SK-N-SH (cell line): ENCODE measurements at places on chromosomes 11 and 22. TPM values are rescaled to one million over a fixed set of nuclear protein-coding genes. Genes with fewer than 3 reads are reported as not detected.

- DNase-seq, result no peak
These were observed 35.5 kb downstream of the MSANTD4 start for GRCh38 chr11:105986554-105986953.

DNA sequence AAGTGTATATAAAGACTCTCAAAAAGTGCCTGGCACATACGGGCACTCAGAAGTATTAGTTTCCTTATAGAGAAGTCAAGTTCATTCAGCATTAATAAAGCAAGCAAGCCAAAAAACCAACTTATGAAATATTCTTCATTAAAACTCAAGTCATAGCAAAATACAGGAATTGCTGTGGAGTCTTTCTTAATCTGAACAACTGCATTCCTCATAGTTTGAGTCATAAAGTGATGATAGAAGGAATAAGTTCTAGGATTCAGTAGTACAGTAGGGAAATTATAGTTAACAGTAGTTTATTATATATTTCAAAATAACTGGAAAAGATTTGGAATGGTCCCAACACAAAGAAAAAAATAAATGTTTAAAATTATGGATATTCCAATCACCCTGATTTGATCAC, 200.3 kb downstream of the C11orf91 start:
- no peak for DNase-seq

- no peak for DNase-seq
These were observed 38.1 kb upstream of the ST14 start for GRCh38 chr11:130121445-130121978.

The OR52N4 gene
- 0.10 TPM in 1 of 2 replicates, not detected in the other for polyA plus RNA-seq

GRCh38 chr11:8948886-8949285, 6.1 kb upstream of the ASCL3 start:
- no peak for DNase-seq

GRCh38 chr22:37166675-37167066, 17.0 kb upstream of the IL2RB start:
- peak; percentile 93 for DNase-seq

GRCh38 chr11:125429174-125429707, 66.8 kb downstream of the FEZ1 start:
- DNase-seq, result peak; percentile 74

The RASSF10 gene
- polyA plus RNA-seq, result not detected in 2 replicates

DNA sequence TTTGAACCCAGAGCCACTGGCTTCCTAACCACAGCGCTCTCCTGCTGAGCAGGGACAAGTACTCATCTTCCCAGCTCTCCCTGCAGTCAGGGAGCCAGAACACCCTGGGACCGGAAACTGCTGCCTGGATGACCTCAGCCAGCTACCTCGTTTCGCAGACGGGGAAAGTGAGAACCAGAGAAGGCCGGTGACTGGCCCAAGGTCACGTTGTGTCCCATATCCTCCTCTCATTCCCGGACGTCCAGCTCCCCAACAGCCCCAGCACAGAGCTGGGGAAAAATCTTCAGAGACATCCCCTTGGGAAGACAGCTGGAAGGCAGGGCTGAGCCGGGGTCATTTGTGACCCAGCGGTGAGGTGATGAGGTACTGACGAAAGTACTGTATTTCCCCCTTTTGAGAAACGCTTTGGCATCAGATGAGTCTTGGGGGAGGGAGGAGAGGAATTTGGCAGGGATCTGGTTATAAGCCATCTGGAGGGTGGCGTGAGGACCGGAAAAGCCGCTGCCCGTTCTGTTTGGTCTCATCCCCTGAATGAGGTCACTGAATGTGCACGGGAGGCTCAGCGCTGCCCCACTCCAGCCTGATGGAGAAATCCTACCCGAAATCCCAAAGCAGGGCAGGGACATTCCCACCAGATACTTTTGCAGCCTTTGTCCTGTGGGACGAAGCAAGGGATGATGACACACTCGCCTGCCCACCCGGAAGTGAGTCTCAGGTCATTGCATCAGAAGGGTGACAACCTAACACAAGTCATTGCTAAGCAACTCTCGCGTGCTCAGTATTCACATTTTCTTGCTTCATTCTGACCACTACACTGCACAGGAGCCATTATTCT, 41.1 kb downstream of the LIF start:
- DNase-seq, result peak; percentile 48

DNA sequence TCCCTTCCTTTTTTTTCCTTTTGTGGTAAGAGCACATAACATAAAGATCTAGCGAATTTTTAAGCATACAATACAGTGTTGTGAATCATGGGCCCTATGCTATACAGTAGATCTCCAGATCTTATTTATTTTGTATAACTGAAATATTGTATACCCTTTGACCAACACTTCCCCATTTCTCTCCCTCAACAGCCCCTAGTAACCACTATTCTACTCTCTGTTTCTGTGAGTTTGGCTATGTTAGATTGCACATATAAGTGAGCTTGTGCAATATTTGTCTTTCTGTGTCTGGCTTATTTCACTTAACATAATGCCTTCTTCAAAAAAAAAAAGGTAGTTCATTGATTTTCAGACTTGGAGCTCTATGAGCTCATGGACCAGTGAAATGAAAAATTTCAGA, 180.5 kb downstream of the C11orf91 start:
- DNase-seq, result no peak

- no peak for DNase-seq
These were observed 671.9 kb downstream of the NTM start for GRCh38 chr11:132042296-132042695.

DNA sequence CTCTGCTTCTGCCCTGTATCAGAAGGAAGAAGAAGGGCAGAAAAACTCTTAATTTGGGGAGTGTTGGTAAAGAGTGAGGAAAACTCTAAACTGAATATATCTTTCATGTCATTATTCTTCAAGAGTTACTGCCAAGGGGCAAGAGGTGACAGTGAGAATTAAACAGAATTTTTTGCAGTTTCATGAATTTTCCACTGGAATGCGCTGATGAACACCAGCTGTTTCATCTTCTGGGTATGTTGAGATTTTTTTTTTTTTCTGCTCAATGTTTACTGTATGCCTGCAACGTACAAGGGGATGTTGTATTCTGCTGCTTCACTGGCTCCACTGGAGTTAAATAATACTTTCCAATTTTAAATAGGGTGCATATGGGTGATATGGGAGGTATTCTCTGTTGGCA, 117.8 kb downstream of the FAM76B start:
- DNase-seq, result no peak

DNA sequence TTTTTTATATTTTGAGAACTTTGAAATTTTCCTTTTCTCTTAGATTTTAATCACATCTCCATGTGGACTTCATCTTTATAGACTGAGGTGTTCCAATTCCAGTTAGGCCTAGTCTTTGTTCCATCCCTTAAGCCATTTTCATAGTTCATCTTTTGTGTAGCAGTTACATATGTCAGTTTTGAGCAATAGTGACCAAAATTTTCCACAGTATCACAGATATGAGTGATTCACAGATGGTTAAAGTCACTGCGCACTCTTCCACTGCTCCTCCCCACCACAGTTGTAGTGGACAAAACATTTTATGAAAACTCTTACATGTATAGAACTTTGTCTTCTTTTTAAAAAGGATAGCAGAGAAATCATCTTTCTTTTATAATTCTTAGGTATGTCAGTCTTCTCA, 42.8 kb downstream of the YAP1 start:
- no peak for DNase-seq

- no peak for DNase-seq
These were observed 30.1 kb downstream of the SWAP70 start for GRCh38 chr11:9693801-9694553.

GRCh38 chr22:20464096-20464614, 26.5 kb upstream of the SCARF2 start:
- DNase-seq, result no peak

DNA sequence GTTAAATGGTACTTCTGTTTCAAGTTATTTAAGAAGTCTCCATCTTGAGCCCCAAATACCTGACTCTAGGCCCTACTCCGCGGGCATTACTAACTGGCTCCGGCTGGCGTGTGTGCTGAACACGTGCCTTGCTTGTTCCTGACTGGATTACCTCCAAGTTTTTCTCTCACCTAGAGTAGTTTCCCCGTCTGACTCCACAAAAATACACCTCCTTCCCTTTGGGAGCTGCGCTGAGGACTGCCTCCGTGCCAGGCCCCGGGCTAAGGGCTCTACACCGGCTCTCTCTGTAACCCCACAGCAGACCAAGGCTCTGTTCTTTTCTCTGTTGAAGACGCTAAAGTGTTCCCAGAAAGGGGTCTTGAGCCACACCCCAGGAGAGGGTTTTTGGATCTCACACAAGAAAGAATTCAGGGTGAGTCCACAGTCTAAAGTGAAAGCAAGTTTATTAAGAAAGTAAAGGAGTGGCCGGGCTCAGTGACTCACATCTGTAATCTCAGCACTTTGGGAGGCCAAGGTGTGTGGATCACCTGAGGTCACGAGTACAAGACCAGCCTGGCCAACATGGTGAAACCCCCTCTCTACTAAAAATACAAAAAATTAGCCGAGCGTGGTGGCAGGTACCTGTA, 61.8 kb downstream of the ANO1 start:
- DNase-seq, result no peak

The TRIM48 gene
- polyA plus RNA-seq, result not detected in 2 replicates

The CCDC15 gene
- 0.69 and 0.91 TPM in 2 replicates for polyA plus RNA-seq

The OR8J3 gene
- not detected in 2 replicates for polyA plus RNA-seq

GRCh38 chr11:100752371-100753171, 65.5 kb downstream of the ARHGAP42 start:
- DNase-seq, result no peak

The LRRC74B gene
- 0.02 and 0.03 TPM in 2 replicates for polyA plus RNA-seq

The GPR83 gene
- 0.02 TPM in 2 replicates for polyA plus RNA-seq

DNA sequence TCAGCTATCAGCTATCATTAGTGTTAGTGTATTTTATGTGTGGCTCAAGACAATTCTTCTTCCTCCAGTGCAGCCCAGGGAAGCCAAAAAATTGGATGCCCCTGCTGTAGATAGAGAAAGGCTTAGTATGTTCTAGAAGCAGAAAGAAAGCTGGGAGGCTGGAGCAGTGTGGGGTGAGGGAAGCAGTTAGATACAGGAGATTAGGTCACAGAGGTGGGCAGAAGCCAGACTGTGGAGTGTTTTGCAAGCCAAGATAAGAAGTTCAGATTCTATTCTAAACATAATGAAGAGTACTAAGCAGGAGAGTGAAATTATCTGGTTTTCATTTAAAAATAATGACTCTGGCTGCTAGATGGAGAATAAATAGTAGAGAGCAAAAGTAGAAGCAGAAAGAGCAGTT, 381.7 kb downstream of the DCDC1 start:
- no peak for DNase-seq

DNA sequence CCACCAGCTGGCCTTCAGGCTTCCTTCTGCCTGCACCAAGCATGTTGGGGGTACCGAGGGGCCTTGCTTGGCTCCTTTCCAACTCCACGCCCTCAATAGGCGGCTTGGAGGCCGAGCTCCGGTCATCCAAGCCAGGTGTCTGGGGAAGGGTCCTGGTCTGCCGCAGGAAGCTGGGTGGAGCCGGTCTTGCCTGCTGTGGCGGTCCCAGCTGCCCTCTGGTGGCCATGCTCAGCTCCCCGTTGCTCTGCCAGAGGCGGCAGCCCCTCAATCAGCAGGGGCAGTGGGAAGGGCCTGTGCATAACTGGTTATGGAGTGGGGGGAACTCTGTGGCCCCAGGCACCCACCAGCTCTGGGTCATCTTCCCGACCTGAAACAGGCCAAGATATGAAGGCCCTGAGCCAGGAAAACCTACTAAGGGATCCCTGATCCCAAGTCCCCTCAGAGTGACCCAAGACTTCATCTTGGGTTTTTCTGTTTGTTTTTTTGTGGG, 3.2 kb downstream of the ARVCF start:
- DNase-seq, result peak; percentile 86

The VSTM5 gene
- 0.12 and 0.19 TPM in 2 replicates for polyA plus RNA-seq

DNA sequence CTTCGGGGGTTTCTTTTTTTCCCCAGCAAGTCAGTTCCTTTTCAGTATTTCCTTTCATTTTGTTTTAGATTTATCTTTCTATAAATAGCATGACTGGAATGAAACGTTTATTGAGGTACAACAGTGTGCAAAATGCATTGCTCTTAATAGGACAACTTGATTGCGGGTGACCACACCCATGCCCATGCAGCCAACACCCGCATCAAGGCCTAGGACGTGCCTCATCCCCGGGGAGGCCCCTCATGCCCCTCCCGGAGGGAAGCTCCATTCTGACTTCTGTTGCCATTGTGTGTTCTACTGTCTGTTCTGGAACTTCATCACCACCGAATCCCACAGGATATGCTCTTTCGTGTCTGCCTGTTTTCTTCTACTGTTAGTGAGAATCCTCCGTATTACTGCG, 82.2 kb downstream of the RPS6KA4 start:
- no peak for DNase-seq

GRCh38 chr22:35349368-35349703, 31.6 kb upstream of the HMOX1 start:
- DNase-seq, result no peak

- DNase-seq, result no peak
These were observed 349.7 kb upstream of the MPPED2 start for GRCh38 chr11:30935861-30936260.

DNA sequence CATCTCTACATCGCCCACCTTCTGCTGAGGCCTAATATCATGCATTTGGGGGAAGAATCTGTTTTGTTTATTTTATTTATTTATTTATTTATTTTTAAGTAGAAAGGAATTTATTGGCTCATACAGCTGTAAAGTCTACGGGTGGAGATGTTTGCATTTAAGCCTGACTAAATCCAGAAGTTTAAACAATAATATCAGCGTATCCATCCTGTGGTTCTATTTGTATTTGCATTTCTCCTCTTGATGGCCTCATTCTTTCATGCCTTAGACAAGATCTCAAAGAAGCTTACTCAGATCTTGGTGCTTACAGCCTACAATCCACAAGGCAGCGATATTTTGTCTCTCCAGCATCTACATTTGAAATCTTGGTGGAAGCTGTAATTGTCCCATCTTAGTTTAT, 67.1 kb upstream of the CARD18 start:
- no peak for DNase-seq

DNA sequence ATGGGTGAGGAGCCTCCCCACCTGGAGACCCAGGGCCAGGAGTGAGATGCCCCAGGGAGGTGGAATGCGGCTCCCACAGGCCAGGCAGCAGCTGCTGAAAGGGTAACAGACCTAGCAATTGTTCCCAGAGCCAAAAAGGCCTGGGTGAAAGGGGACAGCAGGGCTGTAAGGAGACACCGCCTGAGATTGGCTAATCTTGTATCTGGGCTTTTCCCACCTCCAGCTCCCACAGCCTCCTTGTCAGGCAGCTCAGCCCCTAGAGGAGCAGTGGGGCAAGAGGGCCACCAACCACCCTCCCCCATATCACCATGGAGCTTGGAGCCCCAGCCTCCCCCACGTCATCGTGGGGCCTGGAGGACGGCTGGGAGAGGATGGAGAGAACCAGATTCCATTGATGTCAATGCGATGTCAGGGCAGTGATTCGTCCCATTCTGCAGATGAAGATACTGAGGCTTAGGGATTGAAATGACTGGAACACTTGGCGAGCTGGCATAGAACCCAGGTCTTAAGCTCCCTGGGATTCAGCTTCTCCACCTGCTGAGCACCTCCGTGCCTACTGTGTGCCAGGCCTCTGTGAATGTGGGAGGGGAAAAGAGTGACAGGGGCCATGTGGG, 2.9 kb upstream of the MGAT3 start:
- no peak for DNase-seq

DNA sequence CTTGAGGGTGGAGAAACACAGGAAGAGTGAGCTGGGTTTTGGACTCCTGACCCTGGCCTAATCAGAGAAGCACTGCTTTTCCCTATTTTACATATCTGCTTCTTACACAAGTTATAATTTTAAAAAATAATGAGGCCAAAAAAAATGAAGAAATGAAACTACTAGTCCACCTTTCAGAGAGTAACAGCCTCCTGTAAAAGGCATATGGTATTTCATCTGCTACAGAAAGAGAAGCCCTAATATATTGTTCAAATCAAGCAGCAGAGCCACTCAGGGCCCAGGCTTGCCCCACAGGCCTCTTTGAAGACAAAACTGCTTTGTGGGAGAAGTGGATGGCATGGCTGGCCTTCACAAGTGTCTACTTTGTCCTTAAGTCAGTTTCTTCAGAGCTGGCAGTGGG, 10.0 kb downstream of the DIXDC1 start:
- no peak for DNase-seq
